ENCODE measurements at places on chromosomes 7 and 10.
A peak's percentile ranks its signal among the peaks of the same experiment; 100 is the strongest.

GRCh38 chr7:1966631-1967200 is 266.0 kb downstream of the MAD1L1 start:
- no peak for DNase-seq

DNA sequence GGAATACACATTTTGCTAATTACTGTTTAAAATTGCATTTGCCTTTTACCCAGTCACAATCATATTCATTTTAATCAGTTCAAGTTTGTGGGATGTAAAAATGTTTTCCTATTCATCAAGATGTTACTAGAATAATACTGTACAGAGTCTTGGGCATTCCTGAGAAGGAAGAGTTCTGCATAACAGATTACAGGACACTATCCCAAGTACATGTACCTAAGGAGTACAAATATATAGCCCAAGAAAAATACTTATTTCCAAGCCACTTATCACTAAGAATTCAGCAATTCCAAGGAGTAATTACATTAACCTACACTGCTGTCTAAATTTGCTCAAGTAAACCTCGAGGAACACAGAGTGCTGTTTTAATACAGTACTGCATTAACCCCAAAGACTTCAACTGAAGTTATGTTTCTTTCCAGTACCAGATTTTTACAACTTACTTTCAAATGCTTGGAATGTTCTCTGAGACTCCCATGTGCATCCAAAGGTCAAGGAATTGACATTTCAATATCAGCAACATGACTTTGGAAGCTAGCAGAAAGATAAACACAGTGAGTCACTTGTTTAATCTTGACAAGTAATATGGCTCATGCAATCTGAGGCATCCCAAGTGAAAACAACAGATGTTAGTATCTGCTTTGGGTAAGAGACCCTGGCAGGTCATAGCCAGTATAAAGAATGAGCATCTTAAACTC is 125.4 kb upstream of the BET1 start:
- DNase-seq = no peak

DNA sequence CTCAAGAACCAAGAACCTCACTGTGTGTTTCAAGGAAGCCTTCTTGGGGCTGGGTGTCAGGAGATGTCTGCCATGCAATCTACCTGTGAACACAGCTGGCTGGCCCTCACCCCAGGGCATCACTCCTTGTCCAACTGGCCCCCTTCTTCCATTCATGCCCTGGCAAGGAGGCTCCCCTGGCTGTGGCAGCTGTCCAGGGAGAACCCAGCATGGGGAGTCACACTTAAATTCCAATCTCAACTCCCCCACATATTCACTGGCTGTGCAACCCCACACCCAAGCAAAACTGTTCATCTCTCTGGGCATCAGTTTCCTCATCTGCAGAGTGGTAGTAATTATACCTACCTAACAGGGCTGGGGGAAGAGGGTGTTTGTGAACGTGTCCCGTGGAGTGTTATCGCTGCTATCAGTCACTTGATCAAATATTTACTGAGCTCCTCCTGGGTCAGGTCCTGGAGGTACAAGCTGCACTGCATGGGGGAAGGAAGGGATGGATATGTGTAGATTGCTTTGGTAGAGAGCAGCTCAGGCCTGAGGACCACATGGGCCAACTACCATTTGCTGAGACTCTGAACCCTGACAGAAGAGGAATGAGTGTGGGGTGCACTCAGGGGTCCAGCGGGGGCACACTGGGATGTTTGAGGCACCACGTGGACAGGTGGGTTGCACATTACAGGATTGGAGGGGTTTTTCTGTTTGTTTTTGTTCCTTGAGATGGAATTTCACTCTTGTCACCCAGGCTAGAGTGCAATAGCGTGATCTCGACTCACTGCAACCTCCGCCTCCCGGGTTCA is 2.1 kb upstream of the GPRIN2 start:
- peak; percentile 4 for DNase-seq

GRCh38 chr10:131832056-131832685 is 68.6 kb upstream of the PPP2R2D start:
- DNase-seq = no peak

DNA sequence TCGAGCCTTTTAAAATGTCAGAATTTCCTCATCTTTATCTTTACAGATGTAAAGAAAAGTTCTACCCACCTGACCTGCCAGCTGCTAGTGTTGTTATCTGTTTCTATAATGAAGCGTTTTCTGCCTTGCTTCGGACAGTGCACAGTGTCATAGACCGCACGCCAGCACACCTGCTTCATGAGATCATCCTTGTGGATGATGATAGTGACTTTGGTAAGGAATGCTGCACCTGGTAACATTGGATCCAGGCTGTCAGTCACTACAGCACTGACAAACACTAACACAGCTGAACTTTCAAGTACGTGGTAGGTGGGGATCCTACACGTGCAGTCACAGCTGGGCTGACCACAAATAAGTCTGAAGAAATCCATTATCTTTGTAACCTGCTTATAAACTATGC is 77.6 kb downstream of the GALNT11 start:
- DNase-seq = no peak

DNA sequence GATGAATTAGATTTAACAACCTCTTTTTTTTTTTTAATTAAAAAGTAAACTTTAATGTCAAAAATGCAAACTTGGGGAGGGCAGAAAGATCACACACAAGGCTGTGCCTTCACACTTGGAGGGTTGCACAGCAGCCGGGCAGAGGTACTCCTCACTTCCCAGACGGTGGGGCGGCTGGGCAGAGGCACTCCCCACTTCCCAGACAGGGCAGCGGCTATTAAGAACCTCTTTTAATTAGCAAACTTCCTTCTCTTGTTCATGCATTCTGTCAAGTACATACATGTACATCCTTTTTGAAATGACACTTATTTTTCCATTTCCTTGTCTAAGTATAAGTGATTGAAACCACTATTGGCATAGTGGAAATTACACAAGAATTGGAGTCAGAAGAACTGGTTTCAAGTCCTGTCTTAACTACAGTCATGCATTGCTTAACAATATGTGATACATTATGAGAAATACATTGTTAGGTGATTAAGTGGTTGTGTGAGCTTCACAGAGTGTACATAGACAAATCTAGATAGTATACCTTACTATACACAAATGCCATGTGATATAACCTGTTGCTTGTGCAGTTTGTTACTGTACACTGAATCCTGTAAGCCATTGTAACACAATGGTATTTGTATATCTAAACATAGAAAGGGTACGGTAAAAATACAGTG is 26.5 kb downstream of the BTRC start:
- no peak for DNase-seq

GRCh38 chr7:17716816-17717215 is 223.5 kb downstream of the SNX13 start:
- no peak for DNase-seq

GRCh38 chr7:64811767-64812166 is 17.5 kb downstream of the ZNF138 start:
- DNase-seq = no peak

DNA sequence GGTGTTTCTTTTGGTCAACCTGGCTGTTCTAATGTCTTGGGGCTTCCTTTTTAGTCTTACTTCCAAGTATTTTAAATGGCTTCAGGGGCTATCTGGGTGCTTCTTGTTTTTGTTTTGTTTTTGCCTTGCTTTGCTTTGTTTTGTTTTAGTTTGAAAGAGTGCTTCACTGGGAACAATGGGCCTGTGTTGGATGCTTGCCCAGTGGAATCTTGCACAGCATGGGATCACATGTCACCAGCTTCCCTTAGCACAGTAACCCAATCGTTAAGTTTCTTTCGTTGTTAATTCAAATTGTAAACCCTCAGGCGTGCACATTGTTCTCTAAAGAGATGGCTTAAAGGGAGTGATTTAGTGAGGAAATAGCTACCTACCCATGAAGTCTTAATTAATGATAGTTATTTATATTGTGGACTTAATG is 8.9 kb downstream of the COL17A1 start:
- no peak for DNase-seq

- DNase-seq = no peak
Measured at GRCh38 chr10:60271319-60272040, 118.2 kb downstream of the ANK3 start.

- no peak for DNase-seq
Measured at GRCh38 chr10:71623098-71623985, 96.2 kb downstream of the C10orf105 start.

- DNase-seq = no peak
Measured at GRCh38 chr7:139861803-139862202, 32.7 kb downstream of the TBXAS1 start.

DNA sequence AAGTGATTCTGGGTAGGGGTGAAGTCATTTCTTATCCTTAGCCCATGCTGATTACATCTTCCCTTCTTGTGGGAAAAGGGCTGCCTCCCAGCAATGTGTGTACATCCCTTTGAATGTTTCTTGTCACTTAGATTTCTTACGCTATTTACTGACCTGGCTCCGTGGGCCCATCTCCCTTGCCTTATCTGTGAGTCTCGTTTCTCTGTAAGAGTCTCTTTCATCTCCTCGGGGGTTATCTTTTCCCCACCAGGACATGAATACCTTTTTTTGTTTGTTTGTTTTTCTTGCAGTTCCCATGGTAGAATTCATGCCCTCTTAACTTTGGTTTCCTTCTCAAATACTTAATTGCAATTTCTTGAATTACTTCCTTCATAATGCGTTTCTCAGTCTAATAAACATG is 107.7 kb downstream of the BAMBI start:
- no peak for DNase-seq

- DNase-seq = no peak
Measured at GRCh38 chr7:11434366-11434765, 397.6 kb downstream of the THSD7A start.

DNA sequence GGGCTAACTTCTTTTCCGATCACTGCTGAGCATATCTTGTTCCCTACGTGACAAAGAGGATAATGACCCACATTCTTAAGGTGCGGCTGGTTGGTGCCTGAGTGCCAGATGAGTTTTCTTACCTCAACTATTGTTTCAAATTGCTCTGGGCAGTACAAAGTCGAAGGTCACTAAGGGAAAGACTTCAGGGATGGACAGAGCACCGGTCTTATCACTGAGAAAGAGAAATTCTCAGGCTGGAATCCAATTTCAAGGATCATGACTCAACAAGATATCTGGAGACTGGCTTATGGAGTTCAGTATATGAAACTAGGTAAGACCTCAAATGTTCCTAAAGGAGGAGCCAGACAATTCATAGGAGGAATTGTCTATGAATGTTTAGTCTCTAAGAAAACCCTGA is 780.3 kb downstream of the SUGCT start:
- no peak for DNase-seq

DNA sequence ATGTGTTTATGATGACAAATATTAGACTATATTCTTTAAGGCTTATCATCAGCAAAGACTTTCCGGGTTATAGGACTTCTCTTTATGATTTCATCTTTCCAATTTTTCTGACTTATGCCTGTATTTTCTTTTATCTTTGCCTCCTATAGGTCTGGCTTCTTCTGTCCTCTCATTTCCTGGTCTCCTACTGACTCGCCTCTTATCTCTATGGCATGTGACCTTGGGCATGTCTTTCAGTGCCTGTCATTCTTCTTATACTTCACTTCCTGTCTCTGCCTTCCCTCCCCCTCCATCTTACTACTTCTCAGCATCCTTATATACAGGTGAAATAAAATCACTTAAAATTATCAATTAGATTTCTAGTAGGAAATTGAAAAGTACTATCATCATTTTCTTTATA is 42.2 kb downstream of the PCDH15 start:
- no peak for DNase-seq

- no peak for DNase-seq
Measured at GRCh38 chr10:103476046-103476768, 2.8 kb downstream of the CALHM3 start.

DNA sequence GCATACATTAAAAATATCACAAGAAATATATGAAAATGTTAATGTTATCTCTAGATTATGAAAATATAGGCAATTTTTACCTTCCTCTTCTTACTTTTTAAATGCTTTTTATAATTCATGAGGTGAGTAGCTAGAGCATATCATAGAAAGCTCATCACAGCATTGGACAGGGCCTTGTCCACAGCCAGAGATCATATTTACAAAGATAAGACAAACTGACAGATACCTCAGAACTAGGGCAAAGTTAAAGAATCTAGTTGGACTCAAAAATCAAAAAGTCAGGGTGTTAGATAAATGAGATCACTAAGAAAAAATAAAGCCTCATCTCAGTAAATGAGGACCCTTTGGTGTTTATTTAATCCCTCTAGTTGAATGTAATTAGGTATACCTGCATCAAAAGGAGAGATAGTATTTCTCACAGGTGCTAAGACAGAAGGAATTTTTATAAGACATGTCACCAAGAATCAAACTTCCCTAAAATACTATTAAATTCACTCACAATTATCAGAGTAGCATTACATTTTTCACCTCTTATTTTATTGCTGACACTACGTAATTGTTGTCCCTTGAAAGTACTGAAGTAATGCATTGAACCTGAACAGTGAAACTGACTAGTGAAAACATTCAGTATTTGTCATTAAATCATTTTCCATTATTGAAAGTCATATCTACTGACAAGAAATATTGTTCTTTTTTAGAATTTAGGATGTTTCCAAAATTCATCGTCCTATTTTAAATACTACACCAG is 25.6 kb downstream of the CFAP69 start:
- no peak for DNase-seq

- DNase-seq = no peak
Measured at GRCh38 chr7:82665966-82666507, 222.5 kb upstream of the CACNA2D1 start.

GRCh38 chr7:106720641-106721040 is 59.7 kb upstream of the CCDC71L start:
- no peak for DNase-seq

GRCh38 chr10:14014423-14014822 is 316.3 kb downstream of the FRMD4A start:
- no peak for DNase-seq

GRCh38 chr10:102545997-102546396 is 42.2 kb downstream of the SUFU start:
- no peak for DNase-seq

DNA sequence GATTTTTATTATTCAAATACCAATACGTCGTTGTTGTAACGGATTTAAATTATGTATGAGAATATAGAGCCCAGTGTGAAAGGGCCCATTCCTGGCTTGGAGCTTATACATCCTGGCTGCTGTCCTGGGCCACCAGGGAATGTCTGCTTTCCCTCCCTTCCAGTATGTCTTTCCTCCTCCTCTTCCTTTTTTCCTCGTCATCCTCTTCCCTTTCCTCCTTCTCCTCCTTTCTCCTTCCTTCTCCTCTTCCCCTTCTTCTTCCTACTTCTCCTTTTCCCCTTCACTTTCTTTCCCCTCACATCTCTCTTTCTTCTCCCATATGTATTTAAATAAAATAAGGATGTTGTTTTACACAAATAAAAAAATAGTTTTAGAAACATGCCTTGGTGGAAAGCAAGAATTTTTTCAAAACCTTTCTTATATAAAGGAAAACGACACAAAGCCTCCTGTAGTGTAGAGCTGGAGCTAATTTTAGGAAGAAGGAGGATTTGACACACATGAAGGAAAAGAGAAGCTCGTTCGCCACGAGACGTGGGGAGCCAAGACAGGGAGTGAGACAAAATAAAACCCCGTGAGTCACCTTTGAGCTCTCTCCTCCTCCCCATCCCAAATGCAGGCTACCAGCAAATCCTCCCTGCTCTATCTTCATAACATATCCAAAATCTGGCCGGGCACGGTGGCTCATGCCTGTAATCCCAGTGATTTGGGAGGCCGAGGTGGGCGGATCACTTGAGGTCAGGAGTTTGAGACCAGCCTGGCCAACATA is 301.1 kb upstream of the LYZL1 start:
- no peak for DNase-seq

All from T-helper 2 cell treated with Interferon-gamma antibody and Interleukin-4, amounts not matched to agents 5 μg/mL and 100 μg/mL, for 36 hours (primary cell).